ENCODE measurements at places on chromosomes 7 and 10. TPM values are rescaled to one million over a fixed set of nuclear protein-coding genes. Genes with fewer than 3 reads are reported as not detected.

DNA sequence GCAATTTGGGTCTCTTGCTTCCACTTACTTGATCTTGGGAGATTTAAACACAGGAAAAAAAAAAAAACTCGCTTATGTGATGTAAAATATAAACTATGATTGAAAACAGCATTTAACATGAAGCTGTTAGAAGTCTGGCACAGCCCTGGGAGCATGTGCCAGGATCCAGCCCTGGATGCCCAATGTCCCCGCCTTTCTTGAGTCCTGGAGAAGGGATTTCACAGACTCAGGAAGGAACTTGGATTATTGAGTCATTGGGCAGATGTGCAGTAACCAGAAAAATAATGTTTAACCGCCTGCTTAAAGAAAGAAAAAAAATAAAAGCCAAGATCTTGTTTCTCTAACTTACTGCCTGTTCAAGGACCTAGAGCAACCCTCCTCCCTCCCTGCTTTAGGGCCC lies 3.7 kb upstream of the JCAD start:
- no peak for DNase-seq

- DNase-seq = no peak
Measured at GRCh38 chr10:124092860-124093773, at the start of gene CHST15. Gene CHST15, minus strand, starts transcription at chr10:124093598. Its CDS starts 47,386 bp downstream, at chr10:124046212.

GRCh38 chr10:68666280-68666760 lies 54.7 kb upstream of the CCAR1 start:
- no peak for DNase-seq

DNA sequence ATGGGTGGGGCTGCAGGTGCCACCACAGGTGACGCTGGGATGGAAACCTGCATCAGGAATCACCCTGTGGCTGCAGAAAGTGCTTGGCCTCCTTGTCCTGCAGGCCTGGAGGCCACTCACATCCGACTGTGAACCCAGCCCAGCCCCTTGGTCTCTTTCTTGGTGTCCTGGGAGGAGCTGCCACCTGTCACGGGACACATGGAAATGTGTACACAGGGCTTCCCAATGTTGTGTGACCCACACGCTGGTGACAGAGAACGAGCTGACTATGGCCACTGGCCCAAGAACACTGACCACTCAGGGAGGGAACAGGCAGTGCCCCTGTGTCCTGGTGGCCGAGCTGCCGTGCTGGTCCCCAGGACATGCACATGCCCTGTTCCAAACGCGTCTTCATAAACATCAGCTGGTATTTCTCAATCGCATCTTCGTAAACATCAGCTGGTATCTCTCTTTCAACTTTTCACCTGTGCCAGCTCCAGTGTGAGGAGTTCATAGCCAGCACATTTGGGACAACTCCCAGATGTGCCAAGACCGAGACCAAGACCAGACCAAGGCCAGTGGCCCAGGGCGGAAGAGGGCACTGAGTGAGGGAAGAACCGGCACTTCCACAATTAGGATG lies 57.9 kb upstream of the INPP5A start:
- no peak for DNase-seq

- DNase-seq = no peak
Measured at GRCh38 chr7:115068220-115068619, 146.3 kb downstream of the MDFIC start.

- no peak for DNase-seq
Measured at GRCh38 chr7:106417273-106417902, 132.6 kb upstream of the NAMPT start.

GRCh38 chr7:129557686-129558481 lies 53.6 kb upstream of the NRF1 start:
- no peak for DNase-seq

The WDFY4 gene
- total RNA-seq = 7.3 TPM

GRCh38 chr10:89869180-89869579 lies 167.8 kb downstream of the KIF20B start:
- no peak for DNase-seq

- no peak for DNase-seq
Measured at GRCh38 chr7:93147363-93147762, 822 bp downstream of the SAMD9L start.

Data from esophagus muscularis mucosa (tissue), 4 donors.